IMR-90 (cell line): ENCODE measurements at places on chromosomes 7 and 10. TPM values are rescaled to one million over a fixed set of nuclear protein-coding genes. Genes with fewer than 3 reads are reported as not detected.
A peak's percentile ranks its signal among the peaks of the same experiment; 100 is the strongest.

DNA sequence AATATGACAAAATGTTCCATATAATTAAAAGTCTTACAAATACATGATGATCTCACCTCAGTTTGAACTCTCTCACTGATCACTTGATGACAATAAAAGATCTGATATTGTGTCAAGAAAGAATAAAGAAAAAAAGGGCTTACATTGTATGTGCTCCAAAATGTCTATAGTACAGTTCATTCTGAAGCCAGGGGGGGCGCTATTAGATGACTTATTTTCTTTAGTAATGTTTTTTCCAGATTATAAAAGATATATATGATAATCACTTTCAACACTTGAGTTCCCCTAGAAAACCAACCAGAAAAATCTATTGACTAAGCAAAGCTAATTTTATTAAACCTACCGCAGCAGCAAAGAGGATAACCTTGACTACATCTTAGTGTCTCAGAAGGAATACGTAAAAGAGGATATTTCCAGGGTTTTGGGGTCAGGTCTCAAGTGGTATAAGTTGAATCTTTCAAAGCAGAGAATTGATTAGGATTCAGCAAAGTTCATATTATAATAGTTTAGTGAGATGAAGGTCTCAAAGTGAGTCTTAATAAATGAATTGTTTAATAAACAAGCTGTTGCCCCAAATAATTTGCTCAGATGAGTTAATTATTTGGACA, 55.8 kb downstream of the PTN start:
- peak; percentile 12 for DNase-seq

Gene LRRN3
- 15.2 and 15.8 TPM in 2 replicates for total RNA-seq

Gene HOXA13
- not detected in 2 replicates for total RNA-seq

- DNase-seq, result no peak
These were observed 86.0 kb upstream of the FAM20C start for GRCh38 chr7:106356-106755.

- DNase-seq, result no peak
These were observed 2.6 kb upstream of the PCBD1 start for GRCh38 chr10:70890917-70891431.

Gene ABCB4
- total RNA-seq, result not detected in 2 replicates

- DNase-seq, result no peak
These were observed 109.2 kb downstream of the DPY19L1 start for GRCh38 chr7:34928052-34928451.

GRCh38 chr7:87806150-87806549, 70.0 kb downstream of the SLC25A40 start:
- DNase-seq, result no peak
